ENCODE measurements at places on chromosomes 1 and 21. TPM values are rescaled to one million over a fixed set of nuclear protein-coding genes. Genes with fewer than 3 reads are reported as not detected.

- H3K27me3 ChIP-seq, result no peaks in the 10 kb centered on the region
- no peaks in the 10 kb centered on the region for H3K4me1 ChIP-seq
- H3K36me3 ChIP-seq, result no peaks in the 10 kb centered on the region
- H3K27ac ChIP-seq, result no peak overlapping the region
- DNase-seq, result no peak
Observed at GRCh38 chr21:34039678-34040382, 33.5 kb upstream of the MRPS6 start.

GRCh38 chr1:232550007-232550406 lies 79.9 kb downstream of the SIPA1L2 start:
- H3K4me3 ChIP-seq, result no peak overlapping the region
- H3K27ac ChIP-seq, result no peak overlapping the region
- no peaks in the 10 kb centered on the region for H3K27me3 ChIP-seq
- peaks cover 50% of the 10 kb centered on the region for H3K4me1 ChIP-seq
- no peaks in the 10 kb centered on the region for H3K36me3 ChIP-seq

- DNase-seq, result no peak
- no peak overlapping the region for H3K4me3 ChIP-seq
- no peak overlapping the region for H3K27ac ChIP-seq
- no peaks in the 10 kb centered on the region for H3K36me3 ChIP-seq
- H3K27me3 ChIP-seq, result no peaks in the 10 kb centered on the region
Observed at GRCh38 chr1:23574265-23574754, 15.0 kb upstream of the ID3 start.

Gene GPR157
- total RNA-seq, result 2.5 TPM

DNA sequence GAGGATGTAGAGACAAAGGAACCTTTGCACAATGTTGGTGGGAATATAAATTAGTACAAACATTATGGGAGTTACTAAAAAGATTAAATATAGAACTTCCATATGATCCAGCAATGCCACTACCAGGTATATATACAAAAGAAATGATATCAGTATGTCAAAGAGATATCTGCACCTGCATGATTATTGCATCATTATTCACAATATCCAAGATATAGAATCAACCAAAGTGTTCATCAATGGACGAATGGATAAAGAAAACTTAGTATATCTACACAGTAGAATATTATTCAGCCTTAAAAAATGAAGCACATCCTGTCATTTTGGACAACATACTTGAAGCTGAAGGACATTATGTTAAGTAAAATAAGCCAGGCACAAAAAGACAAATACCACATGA lies 61.8 kb upstream of the USH2A start:
- no peak overlapping the region for H3K4me3 ChIP-seq
- no peaks in the 10 kb centered on the region for H3K4me1 ChIP-seq
- H3K27me3 ChIP-seq, result no peaks in the 10 kb centered on the region
- no peaks in the 10 kb centered on the region for H3K36me3 ChIP-seq

- peaks cover 7% of the 10 kb centered on the region for H3K4me1 ChIP-seq
- H3K27me3 ChIP-seq, result no peaks in the 10 kb centered on the region
- H3K36me3 ChIP-seq, result no peaks in the 10 kb centered on the region
- no peak overlapping the region for H3K27ac ChIP-seq
Observed at GRCh38 chr21:36830100-36830499, 131.2 kb downstream of the SIM2 start.

DNA sequence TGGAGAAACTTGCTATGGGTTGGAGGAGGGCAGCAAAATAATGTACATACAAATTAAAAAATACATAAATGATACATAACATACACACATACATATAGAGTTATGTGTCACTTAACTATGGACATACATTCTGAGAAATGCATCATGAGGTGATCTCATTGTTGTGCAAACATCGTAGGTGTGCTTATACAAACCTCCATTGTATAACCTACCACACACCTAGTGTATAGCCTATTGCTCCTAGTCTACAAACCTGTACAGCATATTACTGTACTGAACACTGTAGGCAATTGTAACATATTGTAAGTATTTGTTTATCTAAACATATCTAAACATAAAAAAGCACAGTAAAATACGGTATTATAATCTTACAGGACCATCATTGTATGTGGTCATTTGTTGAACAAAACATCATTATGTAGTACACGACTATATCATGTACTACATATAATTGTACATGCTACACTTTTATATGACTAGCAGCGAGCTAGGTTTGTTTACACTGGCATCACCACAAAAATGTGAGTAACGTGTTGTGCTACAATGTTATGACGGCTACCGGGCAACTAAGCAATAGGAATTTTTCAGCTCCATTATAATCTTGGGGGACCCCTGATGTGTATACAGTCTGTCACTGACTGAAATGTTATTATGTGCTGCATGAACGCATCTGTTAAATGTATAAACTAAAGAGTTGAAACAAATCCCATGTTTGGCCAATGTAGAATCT lies 35.5 kb downstream of the ITGB3BP start:
- peak overlapping the region; percentile 46 for H3K27ac ChIP-seq
- no peaks in the 10 kb centered on the region for H3K36me3 ChIP-seq
- H3K4me1 ChIP-seq, result no peaks in the 10 kb centered on the region
- DNase-seq, result no peak

Gene CLEC20A
- not detected for total RNA-seq

GRCh38 chr1:161365207-161365606 lies 2.5 kb downstream of the CFAP126 start:
- DNase-seq, result no peak
- H3K27me3 ChIP-seq, result no peaks in the 10 kb centered on the region
- peaks cover 22% of the 10 kb centered on the region for H3K36me3 ChIP-seq
- no peak overlapping the region for H3K4me3 ChIP-seq
- peaks cover 5% of the 10 kb centered on the region for H3K4me1 ChIP-seq

Gene TYW3
- 26.1 TPM for total RNA-seq
